ENCODE measurements at places on chromosomes 16 and 17.
A peak's percentile ranks its signal among the peaks of the same experiment; 100 is the strongest.

GRCh38 chr17:78532922-78533640 is 44.1 kb downstream of the DNAH17 start:
- no peak for DNase-seq

- no peak for DNase-seq
These were observed 3.0 kb downstream of the DOC2B start for GRCh38 chr17:178292-179065.

DNA sequence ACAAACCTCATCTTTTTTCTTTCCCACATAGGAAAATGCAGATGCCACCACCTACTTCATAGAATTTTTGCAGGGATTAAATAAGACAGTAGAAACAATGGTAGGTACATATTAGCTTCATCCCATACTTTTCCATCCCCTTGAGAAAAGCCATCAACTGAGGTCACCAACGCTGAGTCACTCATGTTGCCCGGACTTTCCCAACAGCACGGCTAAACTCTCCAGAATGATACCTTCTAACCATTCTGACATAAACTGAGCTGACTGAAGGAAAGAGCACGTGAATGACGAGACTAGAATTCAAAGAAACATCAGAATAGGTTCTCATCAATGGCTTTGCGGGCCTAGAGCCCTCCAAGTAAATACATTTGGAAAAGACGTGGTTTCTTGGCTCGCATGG is 146.0 kb upstream of the RCVRN start:
- no peak for DNase-seq

GRCh38 chr17:80017226-80018010 is 18.3 kb downstream of the TBC1D16 start:
- no peak for DNase-seq

GRCh38 chr17:17778308-17779014 is 58.3 kb downstream of the SREBF1 start:
- peak; percentile 93 for DNase-seq
